ENCODE measurements at places on chromosomes 1 and 21.

GRCh38 chr21:17802572-17802971, 16.6 kb downstream of the C21orf91 start:
- DNase-seq, result no peak

DNA sequence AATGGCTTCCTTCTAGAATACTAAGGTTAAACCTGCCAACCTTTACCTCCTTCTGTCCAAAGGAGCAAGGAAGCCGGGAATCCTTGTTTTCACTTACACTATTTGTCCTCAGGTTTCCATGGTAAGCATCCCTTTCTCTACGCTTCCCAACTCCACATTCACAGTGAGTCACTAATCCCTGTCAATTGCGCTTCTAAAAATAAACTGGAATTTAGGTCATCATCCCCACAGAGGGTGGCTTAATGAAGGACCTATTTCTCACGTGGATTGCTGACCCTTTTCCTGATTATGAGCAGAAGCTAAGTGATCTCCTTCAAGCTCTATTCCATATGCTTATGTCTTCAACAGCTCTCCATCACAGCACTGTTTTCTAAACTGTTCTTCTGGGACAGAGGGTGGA, 39.9 kb upstream of the ABCA4 start:
- no peak for DNase-seq

GRCh38 chr21:46454634-46455390, 3.9 kb upstream of the DIP2A start:
- DNase-seq, result no peak

GRCh38 chr1:156078728-156079127, 3.5 kb downstream of the MEX3A start:
- DNase-seq, result no peak

DNA sequence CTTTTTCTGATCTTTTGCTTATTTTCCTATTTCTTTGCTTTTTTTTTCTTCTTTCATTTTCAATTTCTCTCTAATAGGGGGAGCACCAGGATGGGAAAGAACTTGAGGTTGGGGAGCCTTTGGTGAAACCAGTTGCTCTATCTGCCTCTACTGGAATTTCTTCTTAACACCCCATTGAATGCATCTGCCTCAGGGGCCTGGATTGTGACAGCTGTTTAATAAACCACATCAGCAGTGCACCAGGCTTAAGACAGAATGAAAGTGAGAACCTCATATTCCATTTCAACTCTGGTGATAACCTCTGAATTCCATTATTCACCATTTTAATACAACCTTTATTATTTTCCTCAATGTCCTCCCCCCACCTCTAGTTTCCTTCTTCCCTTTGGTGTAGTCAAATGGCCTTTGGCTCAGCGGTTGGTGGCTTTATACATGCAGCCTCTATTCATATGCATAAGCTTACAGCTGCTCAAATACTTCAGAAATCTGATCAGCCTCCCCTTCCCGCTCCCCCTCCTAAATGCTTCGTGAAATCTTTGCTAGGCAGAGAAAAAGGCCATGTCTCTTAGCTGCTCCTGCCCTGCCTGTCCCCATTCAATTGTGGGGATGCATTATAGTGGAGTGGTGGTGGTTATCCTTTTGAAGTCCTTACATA, 537.3 kb upstream of the PLXNA2 start:
- peak; percentile 72 for DNase-seq

DNA sequence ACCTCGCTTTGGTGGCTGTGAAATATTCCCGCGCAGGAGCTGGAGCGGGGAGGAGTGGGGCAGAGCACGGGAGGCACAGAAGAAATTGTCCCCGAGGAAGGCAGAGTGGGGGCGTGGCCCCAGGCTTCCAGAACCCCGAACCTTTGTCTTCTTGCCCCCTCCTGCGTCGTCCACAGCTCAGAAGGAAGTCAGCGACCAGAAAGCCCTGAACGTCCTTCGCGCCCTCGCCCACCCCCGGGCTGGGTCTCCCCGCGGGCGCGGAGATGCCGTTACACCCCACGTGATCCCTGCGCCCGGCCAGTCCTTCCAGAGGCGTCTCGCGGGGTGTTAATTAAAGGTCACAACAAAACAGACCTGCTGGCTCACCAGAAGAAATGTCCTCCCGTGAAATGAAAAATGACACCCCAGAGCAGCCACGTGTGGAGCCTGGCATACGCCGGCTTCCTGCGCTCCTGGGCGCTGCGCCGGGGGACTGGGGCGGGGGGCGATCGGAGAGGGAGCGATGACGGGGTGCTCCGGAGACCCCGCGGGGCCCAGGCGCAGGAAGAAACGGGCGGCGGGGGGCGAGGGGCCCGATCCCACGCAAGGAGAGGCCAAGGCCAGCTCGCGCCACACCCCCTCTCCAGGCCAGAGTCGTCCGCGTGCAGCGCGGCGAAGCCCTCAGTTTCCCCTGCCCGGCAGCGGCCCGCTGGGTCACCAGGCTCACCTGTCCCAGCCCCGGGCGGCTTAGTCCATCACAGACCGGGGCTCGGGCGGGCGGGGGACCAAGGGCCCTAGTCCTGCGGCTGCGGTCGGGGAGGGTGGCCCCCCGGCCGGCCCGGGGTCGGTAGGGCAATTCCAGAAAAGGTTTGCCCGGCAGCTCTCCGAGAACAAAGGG, 995 bp upstream of the KIF26B start:
- peak; percentile 7 for DNase-seq

DNA sequence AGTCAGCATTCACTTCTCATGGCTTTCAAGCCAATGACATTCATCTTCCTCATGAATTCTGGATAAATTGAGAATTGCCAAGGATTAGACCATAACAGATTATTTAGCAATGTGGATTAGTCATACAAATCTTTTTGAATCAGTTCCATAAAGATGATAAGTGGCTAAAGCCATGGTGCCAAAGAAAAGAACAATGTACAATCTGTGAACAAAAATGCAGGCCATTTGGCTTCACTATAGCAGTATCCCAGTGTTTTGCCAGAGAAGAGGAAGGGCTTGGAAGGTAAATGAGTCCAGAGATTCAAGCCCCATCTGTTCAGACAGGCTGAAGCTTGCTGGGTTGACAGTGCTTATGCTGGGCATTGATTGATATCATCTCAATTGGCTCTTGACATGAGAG, 376.4 kb upstream of the LRRC7 start:
- DNase-seq, result peak; percentile 97

DNA sequence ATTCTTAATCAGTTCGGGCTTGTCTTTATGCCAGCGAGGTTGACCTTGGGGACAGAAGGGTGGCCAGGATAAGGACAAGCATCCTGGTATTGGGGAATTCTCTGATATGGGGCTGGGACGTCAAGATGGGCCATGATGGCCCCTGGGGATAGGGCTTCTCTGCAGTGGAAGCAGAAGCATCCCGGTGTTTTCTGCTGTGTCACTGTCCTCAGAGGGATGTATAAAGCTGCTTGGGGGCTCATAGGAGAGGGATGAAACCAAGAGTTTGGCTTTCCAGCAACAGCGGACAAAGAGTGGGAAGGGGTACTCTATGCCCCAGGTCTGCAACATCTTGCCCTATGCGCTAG, 1.4 kb upstream of the ATP1B1 start:
- DNase-seq, result no peak

- DNase-seq, result no peak
Observed at GRCh38 chr1:179750630-179751029, 7.5 kb downstream of the FAM163A start.

GRCh38 chr1:115719285-115719684, 49.2 kb downstream of the CASQ2 start:
- no peak for DNase-seq

GRCh38 chr1:211231873-211232272, 27.3 kb upstream of the RCOR3 start:
- DNase-seq, result no peak

- no peak for DNase-seq
Observed at GRCh38 chr1:153832293-153832692, 57.1 kb downstream of the SLC27A3 start.

DNA sequence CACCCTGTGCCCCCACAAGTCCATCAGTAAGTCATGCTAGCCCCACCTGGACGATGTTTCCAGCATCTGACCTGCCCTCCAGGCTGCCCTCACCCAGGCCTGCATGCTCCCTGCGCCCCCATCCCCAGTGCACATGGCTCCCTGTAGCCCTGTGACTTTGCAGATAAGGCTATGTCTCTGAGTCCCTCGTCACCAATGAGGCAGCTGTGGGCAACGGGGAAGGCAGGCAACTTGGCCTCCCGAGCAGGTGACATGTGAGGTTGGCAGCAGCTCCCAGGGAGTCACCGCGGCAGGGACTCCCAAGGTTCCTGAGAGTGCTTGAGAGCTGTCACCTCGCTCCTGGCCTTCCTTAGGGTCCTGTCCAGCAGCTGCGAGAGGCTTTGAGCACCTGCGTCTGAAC, 32.4 kb upstream of the AGPAT3 start:
- DNase-seq, result no peak

GRCh38 chr1:9416506-9416905, 122.8 kb upstream of the SLC25A33 start:
- DNase-seq, result no peak

DNA sequence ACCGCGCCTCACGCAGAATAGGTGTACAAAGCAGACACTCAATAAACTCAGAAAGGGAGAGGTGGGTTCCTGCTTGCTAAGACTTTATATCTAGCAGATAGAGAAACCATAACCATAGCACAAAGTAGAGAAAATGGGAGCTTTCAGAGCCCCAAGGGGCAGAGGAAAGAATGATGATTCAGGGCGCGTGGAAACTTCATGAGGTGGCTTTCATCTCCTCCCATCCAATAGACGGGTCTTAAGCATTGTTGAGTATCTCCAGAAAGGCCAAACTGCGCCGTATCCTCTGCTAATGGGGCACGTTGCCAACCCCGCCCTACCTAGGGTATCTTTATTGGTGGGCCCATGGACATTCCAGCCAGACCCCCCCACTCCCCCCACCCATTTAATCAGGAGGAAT, 778 bp upstream of the MIXL1 start:
- no peak for DNase-seq

DNA sequence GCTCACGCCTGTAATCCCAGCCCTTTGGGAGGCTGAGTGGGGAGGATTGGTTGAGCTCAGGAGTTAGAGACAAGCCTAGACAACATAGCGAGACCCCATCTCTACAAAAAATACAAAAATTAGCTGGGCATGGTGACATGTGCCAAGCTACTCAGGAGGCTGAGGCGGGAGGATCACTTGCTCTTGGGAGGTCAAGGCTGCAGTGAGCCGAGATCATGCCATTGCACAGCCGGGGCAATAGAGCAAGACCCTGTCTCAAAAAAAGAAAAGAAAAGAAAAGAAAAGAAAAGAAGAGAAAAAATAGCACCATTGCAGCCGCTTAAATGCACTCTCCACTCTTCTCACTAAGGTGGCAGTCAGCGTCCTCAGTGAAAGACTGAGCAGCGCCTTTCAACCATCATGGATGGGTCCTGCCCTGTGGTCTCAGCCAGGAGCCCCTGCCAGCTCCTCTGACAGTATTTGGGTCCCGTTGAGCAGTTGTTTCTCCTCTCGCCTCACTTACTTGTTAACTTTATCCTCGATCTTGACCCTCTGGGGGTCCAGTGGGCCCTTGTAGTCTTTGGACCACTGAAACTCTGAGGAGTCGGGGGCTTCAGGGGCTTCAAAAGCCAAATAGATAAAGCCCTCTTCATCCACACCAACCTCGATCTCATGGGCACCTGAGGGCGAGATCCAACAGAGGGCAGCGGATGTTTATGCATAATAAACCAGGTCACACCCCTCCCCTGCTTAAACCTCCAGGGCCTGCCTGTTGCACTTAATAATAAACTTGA, 36.9 kb downstream of the MYOM3 start:
- DNase-seq, result no peak

DNA sequence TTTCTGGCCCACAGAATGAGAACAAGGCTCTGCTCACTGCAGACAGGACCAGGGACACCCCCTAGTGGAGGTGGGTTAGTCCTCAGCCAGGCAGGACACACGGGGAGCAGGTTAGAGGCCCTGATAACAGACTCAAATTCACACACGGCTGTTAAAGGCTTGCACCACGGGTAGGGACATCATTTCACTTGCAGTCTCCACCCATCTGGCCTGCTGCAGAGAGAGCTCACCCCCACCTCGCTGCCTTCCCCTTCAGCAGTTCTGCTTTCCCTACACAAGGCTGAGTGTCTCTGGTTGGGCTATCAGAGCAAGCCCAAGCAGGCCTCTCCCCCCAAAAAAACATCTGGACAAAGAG, 20.6 kb downstream of the MEF2D start:
- no peak for DNase-seq

- no peak for DNase-seq
Observed at GRCh38 chr1:67393737-67394136, 36.5 kb downstream of the SERBP1 start.

DNA sequence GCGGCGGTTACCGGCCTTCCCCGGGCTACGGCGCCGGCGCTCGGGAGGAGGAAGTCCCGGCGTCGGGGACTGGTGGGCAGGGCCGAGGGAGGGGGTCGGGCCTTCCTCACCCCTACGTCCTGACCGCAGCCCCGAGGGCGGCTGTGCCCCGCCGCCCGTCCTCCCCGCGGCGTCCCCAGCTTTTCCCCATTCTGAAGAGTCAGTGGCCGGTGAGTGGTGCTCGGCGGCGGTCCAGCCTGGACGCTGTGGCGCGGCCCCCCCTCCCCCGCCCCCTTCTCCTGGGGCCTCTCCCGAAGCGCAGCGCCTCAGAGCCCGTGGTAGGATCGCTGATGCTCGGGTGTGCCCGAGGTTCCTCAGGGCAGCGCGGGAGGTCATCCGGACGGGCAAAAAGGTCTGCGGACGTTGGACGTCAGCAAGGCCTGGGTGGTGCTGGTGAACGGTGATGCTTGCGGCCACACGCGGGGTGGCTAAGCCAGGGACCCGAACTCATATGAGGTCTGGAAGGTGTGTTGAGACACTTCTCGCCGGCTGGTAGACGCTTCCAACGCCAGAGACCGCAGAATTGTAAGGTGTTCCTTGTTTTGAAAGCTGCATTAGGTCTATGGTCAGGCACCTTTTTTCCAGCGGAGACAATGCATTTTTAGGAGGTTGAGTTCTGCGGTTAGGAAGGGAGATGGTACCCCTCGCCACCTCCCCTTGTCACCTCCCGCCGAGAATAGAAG, 725 bp downstream of the SLC25A33 start:
- peak; percentile 43 for DNase-seq

DNA sequence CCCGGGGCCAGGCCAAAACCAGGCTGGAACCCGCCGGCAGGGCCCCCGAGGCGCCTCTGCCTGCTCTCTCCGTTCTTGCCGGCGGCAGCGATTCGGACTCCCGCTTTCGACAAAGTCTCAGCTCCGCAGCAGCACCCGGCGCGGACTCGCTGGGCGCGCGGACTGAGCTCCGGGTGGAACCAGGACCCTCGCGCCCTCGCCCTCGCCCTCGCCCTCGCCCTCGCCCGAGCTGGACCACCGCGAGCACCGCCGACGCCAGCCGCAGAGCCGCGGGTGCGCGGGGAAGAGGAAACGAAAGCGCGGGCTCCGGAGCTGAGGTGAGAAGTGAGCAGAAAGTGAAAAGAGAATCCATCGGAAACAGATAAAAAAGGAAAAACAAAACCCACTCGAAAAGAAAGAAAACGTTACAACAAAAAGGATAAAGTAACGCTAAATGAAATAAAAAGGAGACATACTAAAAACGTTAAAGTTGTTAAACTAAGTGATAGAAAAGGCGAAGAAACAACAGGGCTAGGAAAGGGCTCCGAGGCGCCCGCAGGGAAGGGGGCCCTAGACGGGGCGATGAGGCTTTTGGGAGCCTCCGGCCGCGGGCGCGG, 64.9 kb downstream of the MEF2D start:
- no peak for DNase-seq

GRCh38 chr1:115062542-115063004, 26.7 kb downstream of the TSPAN2 start:
- no peak for DNase-seq

GRCh38 chr1:226494092-226494609, 54.4 kb upstream of the STUM start:
- DNase-seq, result no peak

- DNase-seq, result no peak
Observed at GRCh38 chr1:225467193-225468020, 39.6 kb upstream of the LBR start.
